ENCODE measurements at places on chromosomes 16 and 17.

DNA sequence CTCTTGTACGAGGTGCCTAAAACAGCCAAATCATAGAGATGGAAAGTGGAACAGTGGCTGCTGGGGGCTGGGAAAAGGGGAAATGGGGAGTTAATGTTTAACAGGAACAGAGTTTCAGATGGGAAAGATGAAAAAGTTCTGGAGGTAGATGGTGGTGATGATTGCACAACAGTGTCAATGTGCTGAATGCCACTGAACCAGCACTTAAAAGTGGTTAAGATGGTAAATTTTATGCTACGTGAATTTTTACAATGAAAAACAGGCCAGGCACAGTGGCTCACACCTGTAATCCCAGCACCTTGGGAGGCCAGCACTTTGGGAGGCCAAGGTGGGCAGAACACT lies 130.4 kb downstream of the C16orf78 start:
- no peak for DNase-seq

DNA sequence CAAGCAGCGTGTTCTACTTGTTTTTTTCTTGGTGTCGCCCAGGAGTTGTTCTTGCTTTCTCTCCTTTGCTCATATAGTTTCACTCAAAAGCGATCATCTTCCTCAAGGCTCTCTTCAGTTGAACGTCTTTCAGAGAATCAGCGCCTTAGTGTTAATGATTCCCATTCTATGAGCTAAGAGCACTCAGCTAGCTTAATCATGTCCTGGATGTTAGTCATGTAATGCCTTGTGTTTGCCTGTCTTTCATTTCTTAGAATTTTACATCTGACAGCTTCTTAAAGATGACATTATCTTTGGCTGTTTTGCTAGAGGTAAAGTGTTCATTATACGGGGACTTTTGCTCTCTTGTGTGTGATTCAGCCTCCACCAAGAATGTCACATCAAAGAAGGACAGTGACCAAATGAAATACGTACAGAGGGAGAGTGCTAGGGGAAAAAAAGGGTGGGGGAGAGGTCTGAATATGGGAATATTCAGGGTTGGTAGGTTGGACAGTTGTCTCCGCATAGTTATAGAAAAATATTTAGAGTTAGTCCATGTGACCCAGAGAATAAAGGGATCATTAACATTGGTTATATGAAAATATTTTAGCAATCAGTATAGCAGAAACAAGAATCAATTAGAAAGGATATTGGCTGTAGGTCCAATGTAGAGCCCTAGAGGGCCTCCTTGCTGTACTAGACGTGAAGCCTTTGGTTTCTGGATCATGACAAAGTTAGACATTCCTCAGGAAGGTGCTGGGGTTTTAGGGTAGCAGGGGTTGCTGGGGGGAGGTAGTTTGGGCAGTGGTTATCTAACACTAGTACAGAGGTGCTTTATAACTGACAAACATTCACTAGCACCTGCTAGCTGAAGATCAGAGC lies 31.9 kb upstream of the ANKFN1 start:
- no peak for DNase-seq

- DNase-seq, result no peak
These were observed 73.2 kb downstream of the KNOP1 start for GRCh38 chr16:19644877-19645276.

GRCh38 chr17:53470626-53471025 lies 352.1 kb upstream of the KIF2B start:
- DNase-seq, result no peak

- DNase-seq, result no peak
These were observed 37.2 kb downstream of the ACSM1 start for GRCh38 chr16:20660325-20660724.

DNA sequence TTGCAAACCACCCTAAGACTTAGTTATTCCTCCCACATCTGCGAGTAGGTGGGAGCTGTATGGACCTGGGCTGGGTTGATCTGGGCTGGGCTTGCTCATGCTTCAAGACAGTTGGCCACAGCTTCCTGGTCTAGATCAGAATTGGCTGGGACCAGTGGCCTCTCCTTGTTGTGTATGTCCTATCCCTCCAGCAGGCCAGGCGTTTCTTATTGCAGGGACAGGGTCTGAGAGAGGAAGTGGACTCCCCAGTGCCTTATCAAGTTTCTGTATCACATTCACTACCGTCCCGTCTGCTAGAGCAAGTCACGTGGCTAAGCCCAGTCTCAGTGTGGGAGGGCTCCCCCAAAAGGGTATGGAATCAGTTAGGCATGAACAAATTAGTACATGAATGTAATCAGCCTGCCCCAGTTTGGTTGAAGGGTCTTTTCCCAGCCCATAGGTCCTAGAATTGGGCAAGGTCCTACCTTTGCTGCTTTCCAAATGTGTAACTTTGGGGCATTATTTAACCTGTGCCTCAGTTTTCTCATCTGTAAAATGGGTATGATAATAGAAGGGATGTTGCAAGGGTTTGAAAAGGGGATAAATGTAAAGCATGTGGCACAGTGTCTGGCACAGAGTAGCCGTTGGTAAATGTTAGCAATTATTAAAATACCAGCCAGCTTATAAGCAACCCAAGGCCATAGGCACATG lies 36.0 kb downstream of the NKD1 start:
- DNase-seq, result no peak

GRCh38 chr17:81387100-81388090 lies 7.9 kb upstream of the BAHCC1 start:
- no peak for DNase-seq

- no peak for DNase-seq
These were observed 22.7 kb upstream of the ASGR2 start for GRCh38 chr17:7137171-7137943.

GRCh38 chr16:56603589-56603988 lies 4.8 kb upstream of the MT2A start:
- DNase-seq, result peak; percentile 36

DNA sequence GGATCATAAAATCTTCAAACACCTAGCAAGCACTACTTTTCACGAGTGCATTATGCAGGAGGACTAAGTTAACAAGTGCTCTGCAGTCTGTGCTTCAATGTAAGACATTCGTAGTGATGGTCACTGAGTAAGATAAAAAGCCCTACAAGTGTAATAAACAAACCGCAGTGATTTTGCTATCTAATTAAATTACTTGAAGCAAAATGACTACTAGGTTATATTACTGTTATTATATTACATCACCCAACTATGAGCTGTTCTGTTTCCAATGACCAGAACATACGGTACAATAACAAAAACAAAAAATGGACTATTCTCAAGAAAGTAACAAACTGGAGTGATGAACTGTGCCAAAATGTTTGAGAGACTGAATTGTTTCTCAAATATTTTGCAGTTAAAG lies 11.2 kb downstream of the KLHL10 start:
- no peak for DNase-seq

DNA sequence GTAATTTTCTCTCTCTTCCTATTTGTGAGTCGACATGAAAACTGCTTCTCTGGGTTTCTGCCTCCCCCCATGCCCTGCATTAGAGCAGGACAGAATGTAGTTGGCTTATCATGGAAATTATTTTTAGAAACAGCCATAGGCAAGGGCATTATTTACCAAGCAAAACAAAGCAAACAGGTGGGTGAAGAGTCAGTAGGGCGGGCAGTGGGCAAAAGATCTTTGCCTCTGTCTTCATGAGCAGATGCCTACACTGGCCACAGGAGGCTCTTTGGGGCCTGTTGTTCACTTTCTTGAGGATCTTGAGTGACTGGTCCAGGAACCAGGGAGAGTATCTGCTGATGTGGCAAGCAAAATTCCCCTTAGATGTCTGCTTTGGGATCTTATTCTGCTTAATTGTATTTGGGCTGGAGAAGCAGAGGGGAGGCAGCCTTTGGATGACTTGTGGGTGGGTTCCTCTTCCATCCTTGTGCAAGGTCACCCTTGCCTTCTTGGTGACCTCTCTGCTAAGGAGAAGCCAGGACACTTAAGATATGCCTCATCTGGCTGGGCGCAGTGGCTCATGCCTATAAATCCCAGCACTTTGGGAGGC lies 42.5 kb upstream of the CLEC19A start:
- no peak for DNase-seq

GRCh38 chr17:35116845-35117244 lies 2.8 kb downstream of the RAD51D start:
- DNase-seq, result no peak

- no peak for DNase-seq
These were observed 66.7 kb downstream of the COX10 start for GRCh38 chr17:14135906-14136590.

DNA sequence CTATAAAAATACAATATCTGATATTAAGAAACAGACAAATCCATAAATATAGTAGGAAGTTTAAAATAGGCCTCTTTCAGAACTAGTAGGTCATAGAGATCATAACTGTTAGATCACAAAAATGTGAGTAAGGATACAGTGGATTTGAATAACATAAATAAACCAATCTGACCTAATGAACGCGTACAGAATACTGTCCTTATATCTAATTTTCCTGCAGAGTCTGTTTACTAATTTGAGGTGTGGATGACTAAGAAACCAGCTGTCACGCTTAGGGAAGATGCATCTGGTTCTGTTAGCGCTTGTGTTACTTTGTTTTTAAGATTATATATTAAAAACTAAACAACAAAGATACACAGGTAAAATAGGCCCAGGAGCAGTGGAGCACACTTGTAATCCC lies 14.8 kb downstream of the CPD start:
- DNase-seq, result no peak

DNA sequence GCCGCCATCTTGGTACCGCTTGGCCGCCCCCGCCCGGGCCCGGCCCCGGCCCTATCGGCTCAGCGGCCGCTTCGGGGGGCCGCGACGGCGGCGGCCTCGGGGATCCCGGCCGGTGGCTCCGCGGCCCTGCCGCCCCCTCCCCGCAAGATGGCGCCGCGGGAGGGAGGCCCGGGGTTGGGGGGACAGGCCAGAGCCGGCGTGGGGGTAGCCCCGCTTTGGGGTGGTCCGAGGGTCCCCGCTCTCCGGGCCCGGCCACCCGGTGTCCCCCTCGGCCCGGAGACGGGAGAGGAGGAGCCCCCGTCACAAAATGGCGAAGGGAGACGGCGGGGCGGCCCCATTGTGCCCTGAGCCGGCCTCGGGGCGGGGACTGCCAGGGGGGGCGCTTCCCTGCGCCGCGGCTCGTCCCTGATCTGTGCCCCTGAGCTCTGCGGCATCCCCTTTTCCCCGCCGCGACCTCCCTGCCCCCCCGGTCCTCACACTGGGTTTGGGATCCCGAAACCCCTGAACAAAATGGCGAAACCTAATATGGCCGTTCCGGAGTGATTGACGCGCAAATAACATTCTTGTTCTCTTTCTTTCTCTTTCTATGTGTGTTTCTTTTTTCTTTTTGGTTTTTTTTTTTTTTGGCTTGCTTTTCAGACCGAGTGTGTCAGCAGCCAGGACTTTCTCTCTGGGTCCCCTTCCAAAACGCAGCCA lies 986 bp downstream of the HAPSTR1 start:
- peak; percentile 63 for DNase-seq

DNA sequence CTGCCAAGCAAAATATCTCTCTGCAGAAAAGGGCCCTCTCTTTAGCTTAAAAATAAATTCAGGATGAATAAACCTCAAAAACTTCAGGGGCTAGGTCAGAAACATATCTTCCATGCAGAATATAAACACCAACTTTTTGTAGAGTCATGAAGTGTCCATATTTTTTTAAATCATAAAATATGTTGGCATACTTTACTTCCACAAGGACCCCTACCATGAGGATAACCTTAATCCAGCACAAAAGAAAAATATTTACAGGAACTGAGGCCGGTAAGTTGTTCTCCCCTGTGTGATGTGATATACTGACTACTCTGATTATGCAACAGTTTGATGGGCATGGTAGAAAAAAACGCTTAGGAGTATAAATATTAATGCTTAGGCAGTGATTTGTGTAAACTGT lies 264.8 kb upstream of the CDH11 start:
- no peak for DNase-seq

GRCh38 chr17:81429821-81430551 lies 34.7 kb downstream of the BAHCC1 start:
- peak; percentile 29 for DNase-seq

DNA sequence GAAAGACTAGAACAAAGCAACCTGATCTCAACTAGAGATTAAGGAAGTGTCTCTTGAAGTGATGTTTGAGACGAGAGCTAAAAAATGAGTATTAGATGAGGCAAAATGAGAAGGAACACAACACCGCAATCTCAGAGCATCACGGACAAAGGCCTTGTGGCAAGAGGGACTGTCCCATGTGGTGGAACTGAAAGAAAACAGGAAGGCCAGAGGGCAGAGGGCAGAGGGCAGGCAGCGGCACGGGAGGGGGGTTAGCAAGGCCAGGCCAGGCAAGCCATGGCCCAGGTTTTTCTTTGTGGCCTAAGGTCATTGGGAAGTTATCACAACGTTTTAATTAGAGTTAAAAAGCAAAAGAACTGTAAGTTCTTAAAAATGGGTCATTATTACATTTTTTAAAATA lies 22.5 kb downstream of the RPA1 start:
- DNase-seq, result no peak

GRCh38 chr17:75635610-75636202 lies 2.5 kb downstream of the SMIM5 start:
- no peak for DNase-seq

GRCh38 chr16:30876867-30877266 lies 17.0 kb downstream of the BCL7C start:
- no peak for DNase-seq

DNA sequence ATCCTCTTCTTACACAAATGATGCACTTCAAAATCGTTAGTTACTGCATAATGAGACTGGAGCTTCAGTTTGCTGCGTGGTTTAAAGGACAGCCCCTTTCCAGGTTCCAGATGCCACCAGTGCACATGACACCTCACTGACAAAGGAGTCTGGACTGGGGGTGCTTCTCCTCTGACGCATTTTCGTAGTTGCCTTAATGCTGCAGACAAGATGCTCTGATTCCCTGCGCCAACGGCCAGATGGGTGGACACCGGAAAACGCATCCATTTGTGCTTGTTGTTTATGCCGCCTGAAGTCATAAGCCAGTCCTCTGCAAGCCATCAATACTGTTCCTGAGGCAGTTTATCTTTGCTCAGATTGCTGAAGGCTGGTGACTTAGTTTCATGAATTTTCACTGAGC lies 16.0 kb downstream of the FBXO31 start:
- DNase-seq, result no peak
